HCT116 (cell line): ENCODE measurements at places on chromosomes 6 and 20.

- no peak for DNase-seq
These were observed 46.5 kb downstream of the PLEKHG1 start for GRCh38 chr6:150646228-150646627.

DNA sequence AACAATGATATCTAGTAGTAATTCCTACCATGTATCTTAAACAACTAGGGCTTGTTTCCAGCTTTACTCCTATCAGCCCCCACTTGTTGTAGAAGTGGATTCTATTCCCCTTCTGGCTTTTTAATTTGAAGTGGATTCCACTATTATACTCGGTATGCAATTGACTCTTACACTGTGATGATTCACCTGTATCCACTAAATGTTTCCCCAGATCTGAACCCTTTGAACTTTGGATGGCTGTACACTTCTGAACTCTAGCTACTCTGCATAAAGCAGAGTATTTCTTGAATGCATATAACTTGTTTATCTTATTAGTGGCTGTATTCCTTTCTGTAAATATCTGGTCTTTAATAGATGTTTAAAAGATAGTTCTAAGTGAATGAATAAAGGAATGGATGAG is 538.4 kb upstream of the NRSN1 start:
- no peak for DNase-seq

DNA sequence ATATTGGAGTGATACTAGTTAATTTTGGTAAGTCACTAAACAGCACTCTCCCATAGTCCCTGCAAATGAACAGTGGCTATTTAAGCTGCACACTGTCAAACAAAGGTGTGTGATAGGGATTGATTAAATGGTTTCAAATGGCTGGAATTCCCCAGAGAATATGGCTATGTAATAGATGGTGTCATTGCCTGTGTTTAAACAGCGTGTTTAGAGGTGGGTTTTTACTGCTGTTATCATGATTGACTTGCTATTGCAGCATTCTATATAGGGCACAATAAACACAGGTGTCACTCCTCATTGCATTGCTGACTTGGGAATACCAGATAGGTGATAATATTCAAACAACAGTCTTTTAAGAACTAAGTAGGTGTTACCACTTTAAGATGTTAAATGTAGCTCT is 171.7 kb upstream of the MAN1A1 start:
- DNase-seq: no peak

- no peak for DNase-seq
These were observed 85.1 kb upstream of the CNKSR3 start for GRCh38 chr6:154595538-154595937.

GRCh38 chr6:96911751-96912150 is 12.8 kb upstream of the KLHL32 start:
- no peak for DNase-seq

DNA sequence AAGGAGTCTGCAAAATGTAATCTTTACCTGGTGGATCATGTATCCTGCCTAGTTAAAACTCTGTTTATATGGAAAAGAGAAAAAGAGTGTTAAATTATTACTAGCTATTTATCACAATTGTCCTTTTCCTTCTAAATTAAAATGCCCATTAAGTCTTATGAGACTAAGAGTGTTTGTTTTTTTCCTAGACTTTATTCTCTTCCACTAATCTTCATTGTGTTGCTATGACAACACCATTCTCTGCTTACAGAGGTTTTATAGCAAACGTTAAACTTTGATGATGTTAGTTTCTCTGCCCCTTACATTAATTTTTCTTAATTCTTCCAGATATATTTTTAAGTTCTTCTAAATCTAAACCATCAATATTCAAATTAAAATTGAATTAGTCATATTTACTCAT is 420.8 kb downstream of the TBC1D32 start:
- no peak for DNase-seq

- DNase-seq: no peak
These were observed 212.7 kb upstream of the FOXA2 start for GRCh38 chr20:22797103-22797502.

- DNase-seq: no peak
These were observed 153.9 kb downstream of the DTNBP1 start for GRCh38 chr6:15508931-15509330.

DNA sequence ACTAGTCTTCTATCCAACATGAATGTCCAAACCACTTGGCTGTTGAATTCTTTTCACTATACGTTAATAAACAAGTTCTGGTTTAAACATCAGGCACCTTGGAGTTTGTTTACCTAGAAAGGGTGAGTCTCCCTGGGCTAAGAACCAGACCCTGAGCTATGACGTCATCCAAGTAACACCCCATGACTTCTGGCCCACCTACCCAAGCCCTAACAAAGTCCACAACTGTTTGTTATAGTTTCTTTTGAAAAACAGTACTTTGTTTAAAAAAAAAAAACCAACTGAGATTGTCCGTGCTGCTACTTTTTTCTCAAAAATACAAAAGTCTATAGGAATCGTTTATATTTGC is 146.9 kb upstream of the BEND6 start:
- no peak for DNase-seq

DNA sequence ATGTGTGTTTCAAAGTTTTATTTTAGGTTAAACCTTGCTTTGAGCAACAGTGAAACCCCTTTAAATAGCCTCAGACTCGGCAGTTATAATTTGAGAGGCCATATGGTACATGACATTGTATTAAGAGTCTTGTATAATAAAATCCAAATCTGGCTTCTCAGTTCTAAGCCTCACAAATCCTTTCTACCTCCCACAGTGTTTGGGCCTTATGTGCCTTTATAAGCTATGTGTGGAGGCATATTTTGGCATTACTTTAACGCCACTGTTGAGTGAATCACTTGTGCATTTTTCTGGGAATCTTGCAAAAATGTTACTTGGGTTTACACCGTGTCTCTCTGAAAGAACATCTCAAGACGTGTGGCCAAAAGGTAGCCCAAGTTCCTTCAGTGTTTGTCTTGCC is 152.4 kb downstream of the COL9A1 start:
- DNase-seq: no peak

DNA sequence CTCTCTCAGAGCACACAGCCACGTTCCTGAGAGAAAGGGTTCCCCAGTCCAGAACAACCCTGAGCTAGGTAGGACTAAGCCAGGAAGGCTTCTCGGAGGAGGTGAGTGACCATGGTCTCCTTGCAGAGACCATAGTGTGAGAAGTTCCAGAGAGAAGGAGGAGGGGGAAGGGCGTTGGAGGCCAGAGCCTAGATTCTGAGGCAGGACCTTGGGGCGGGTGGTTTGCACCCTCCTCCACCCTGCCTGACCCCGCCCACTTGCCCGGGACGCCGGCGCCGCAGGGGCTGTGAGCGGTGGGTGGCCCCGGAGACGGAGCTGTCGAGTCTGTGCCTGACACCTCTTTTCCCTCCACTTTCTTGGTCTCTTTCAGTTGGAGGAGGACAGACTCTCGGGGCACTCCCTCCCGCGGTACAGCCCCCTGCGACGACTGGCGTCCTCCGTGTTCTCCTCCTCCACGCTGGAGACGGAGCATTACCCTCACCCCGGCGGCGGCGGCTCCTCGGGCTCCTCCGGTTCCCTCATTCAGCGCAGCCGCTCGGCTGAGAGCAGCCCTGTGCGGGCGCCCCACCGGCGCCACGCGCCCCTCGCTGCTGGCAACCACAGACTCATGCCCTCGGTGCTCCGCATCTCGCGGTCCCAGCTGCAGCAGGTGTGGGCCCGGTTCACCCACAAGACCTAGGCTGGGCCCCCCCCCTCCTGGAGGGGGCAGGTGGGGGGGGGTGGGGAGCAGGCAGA is 26.2 kb downstream of the TTBK1 start:
- no peak for DNase-seq

DNA sequence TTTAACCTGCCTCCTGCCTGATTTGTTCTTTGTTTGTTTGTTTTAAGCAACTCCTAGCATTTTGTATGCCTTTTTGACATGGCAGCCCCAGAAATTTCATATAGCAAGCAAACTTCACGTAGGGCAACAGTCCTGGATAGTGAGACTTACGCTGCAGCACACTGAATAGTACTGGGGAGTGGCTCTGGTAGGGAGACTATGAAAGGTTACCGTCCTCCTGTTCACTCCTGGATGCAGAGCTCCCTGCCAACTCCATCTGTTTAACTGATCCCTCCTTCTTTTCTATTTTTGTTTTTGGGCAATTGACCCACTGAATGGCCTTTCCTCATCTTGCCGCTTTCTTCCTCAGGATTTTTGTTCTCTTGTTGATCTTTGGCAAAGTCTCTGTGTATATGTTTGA is 44.5 kb upstream of the BMP6 start:
- no peak for DNase-seq

DNA sequence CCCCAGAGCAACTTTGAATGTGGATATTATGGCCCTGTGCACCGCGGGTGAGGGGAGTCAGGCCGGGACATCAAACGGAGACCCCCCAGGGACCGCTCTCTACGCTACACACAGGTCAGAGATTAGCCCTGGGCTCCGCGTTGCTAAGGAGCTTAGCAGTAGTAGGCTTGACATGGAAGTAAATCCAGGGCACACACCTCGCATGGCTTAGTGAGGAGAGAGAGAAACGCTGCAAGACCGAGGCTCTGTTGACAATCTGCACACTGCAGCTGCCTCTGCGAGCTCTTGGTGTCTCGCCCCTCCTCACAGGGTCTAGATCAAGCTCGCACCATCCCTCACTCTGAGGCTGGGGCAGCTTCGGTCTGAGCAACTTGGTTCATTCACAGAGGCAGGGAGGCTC is 116.1 kb upstream of the CDH4 start:
- no peak for DNase-seq

- DNase-seq: no peak
These were observed 52.4 kb upstream of the LYRM2 start for GRCh38 chr6:89690944-89691324.

- DNase-seq: no peak
These were observed 11.4 kb upstream of the MMS22L start for GRCh38 chr6:97294451-97294850.

- DNase-seq: no peak
These were observed 55.2 kb upstream of the CBLN4 start for GRCh38 chr20:56060486-56060885.

DNA sequence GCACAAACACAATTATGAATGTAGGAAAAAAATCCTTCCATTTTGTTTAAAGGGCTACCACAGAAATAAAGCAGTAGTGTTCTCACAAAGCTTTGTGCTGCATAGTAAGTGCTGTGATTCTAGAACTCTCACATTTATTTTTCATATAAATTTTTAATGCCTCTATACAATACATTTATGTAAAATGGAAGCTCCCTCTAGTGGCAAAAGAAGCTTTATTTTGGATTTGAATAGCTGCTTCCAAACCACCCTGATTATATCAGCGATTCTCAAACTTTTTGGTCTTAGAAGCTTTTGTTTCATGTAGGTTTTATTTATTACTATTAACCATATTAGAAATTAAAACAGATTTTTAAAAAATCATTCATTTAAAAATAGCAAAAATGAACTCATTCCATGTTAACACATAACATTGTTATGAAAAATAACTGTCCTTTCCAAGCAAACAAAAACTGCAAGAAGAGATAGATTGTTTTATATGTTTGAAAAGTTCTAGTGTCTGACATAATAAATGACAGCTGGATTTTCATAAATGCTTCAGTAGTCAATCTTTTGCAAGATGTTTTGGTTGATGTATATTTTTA is 38.4 kb downstream of the HS3ST5 start:
- peak; percentile 3 for DNase-seq

GRCh38 chr6:126312013-126312665 is 27.8 kb upstream of the CENPW start:
- peak; percentile 18 for DNase-seq

- DNase-seq: no peak
These were observed 56.2 kb downstream of the CTCFL start for GRCh38 chr20:57468523-57469417.

DNA sequence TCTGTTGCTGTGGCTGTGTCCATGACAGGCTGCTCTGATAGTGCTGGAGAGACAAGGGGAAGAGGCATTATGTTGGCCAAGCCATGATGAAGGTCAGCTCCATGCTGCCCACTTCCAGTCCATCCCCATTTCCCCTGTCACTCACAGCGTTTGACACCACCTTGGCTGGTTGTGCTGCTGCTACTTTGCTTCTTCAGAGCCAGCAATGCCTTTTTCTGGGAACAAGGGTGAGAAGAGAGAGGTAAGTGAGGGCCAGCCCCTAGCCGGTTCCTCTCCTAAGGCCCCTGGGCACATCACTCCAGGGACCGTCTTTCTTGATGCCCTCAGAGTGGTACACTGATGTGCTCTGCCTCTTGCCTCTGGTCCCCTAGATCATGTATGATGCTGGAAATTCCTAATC is 2.0 kb downstream of the NELFE start:
- no peak for DNase-seq

DNA sequence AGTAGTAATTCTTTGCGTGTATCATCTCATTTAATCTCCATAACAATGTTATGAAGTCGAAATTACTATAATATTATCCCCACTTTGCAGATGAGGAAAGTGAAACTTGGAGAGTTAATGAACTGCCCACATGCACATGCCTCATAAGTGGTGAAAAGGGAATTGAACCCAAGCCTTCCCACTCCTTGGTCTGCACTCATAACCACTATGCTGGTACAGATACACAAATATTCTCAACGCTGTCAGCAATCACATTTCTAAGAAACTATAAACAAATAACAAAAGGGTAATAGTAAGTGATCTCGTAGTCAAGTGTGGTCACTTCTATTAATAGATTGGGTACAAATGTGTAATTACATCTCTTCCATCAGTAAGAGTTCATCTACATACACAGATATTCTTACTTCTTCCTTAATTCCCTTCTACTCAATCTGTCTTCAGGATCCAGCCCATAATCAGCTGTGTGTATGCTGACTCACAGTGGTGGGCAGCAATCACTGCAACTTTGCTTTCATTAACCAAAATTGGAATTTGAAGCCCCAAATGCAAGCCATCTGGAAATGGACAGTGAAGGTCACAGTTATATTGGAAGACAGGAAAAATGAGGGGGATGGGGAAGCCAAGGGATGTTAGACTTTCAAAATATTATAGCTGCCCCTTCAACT is 6.6 kb downstream of the PRSS35 start:
- no peak for DNase-seq

DNA sequence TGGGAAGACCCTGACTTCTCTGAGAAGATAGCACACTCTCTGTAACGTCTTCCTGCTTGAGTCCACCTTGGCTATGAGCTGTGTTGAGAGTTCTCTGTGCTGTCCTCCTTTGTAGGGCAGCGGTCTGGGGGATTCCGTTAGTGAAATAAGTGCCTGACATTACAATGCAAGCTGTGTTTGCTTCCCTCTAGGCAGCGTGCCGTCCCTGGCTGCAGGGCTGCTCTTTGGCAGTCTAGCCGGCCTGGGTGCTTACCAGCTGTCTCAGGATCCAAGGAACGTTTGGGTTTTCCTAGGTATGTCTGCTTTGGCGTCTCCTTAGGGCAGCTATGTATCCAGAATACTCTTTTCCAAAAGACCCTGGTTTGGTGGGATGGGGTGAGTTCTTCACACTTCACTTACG is 2.8 kb downstream of the TMEM14C start:
- DNase-seq: no peak

- DNase-seq: no peak
These were observed 58.0 kb downstream of the AHI1 start for GRCh38 chr6:135439549-135439948.

DNA sequence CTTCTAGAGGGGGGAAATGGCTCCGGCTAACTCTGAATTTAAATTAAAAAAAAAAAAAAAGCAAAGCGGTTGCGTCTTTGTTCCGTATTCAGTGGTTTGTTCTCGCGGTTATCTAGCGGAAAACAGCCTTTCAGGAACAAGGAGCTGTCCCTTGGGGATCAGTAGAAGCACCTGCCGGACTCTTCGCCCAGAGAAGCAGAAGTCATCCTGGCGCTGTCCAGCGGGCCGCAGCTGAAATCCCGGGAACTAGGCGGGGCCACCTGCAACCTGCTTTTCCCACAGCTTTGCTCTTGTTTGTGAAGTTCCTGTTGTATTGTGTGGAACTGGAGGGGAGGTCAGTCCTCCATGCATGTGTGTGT is 43.9 kb upstream of the GJE1 start:
- DNase-seq: no peak
